ENCODE measurements at places on chromosomes 1 and 21.

GRCh38 chr1:166920561-166921475, 44.8 kb upstream of the TADA1 start:
- peak; percentile 5 for DNase-seq

DNA sequence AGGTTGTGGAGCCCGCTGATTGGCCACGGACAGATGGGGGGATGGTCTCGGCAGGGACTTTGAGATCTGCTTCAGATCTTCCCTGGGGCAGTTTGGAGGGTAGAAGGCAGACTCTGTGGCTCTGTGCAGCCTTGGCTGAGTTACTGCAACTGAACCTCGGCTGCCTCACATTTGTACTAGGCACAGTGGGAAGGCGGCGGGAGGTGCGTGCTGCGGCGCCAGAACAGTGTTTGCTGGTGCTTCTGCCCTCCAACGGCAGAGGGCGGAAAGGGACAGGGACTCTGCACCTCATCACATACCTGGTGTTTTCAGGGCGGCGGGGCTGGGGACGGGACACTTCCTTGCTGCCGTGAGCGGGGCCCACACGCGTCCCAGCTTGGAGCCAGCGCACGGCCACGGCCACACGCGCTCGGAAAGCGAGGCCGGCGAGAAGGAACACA, 26.2 kb downstream of the SLC66A1 start:
- no peak for DNase-seq

GRCh38 chr1:6093611-6094010, 47.9 kb downstream of the KCNAB2 start:
- DNase-seq: no peak

DNA sequence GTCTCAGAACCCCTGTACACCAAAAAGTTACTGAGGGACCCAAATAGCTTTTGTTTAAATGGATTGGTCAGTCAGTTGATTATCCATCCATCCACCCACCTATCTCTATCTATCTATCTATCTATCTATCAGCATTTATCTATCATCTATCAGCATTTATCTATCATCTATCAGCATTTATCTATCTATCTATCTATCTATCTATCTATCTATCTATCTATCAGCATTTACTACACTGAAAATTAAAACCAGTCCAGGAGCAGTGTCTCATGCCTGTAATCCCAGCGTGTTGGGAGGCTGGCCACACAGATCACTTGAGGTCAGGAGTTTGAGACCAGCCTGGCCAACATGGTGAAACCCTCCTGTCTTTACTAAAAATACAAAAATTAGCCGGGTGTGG, 47.1 kb downstream of the CLSTN1 start:
- no peak for DNase-seq

GRCh38 chr1:179031855-179032513, 6.3 kb downstream of the FAM20B start:
- no peak for DNase-seq

DNA sequence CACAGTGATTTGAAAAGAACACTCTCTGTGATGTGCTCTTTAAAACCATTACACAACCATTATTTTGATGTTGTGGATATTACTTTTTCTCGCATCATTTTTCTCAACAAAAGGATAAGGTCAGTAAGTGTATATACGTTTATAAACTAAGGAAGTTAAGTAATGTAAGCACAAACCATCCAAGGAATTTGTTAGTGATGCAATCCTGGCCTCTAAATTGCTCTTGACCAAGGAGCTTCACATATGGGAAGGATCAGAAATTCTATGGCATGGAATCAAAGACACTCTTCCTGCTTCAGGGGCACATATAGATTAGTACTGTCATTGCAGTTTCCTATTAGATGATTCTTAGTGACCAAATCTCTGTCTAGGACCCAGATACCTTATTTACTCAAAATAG, 3.6 kb upstream of the PPP2R5A start:
- DNase-seq: no peak

DNA sequence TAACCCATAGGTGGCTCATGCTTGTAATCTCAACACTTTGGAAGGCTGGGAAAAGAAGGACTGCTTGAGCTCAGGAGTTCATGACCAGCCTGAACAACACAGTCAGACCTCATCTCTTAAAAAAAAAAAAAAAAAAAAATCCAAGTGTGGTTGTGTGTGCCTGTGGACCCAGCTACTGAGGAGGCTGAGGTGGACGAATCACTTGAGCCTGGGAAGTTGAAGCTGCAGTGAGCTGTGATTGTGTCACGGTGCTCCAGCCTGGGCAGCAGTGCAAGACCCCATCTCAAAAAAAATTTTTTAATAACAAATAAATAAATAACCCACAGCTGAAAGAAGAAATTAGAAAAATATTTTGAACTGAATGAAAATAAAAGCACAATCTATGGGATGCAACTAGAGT, 13.8 kb downstream of the INTS7 start:
- no peak for DNase-seq

- no peak for DNase-seq
These were observed 128.5 kb upstream of the HNRNPU start for GRCh38 chr1:244992833-244993232.

DNA sequence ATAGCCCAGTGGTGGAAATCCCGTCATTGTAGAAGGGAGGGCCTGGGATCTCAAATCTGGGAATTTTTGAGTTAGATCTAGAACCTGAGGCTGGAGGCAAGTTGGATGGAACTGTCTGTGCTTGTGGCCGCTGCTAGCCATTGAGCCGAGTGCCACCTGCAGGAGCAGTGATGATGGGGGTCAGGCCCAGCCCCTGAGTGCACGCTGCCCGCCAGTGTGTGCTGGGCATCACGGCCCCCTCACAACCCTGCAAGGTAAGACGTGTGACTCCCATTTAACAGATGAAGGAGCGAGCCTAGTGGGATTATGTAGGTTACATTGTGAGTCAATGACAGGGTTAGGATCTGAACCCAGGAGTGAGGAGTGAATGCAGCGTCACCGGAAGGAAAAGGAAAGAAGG, 407.2 kb downstream of the CAMTA1 start:
- no peak for DNase-seq

GRCh38 chr1:90959352-90960206, 62.3 kb downstream of the ZNF644 start:
- DNase-seq: no peak

GRCh38 chr1:200039849-200040474, 12.5 kb downstream of the NR5A2 start:
- DNase-seq: no peak

DNA sequence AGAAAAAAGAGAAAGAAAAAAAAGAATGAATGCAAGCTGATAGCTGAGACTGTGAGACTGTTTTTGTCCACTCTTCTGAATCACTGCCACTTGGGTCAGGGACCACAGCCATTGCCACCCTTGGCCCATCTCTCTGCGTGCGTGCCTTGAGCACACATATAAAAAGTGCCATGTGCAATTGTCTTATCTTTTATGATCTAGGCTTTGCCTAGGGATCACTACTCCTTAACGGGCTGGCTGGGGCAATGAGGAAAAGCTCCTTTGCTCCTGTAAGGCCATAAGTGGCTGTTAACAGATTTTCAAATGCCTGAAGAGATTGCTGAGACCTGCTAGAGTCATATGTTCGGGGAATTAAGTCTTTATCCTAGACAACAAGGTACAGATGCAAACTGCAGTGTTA, 8.2 kb downstream of the SPATA46 start:
- DNase-seq: no peak

DNA sequence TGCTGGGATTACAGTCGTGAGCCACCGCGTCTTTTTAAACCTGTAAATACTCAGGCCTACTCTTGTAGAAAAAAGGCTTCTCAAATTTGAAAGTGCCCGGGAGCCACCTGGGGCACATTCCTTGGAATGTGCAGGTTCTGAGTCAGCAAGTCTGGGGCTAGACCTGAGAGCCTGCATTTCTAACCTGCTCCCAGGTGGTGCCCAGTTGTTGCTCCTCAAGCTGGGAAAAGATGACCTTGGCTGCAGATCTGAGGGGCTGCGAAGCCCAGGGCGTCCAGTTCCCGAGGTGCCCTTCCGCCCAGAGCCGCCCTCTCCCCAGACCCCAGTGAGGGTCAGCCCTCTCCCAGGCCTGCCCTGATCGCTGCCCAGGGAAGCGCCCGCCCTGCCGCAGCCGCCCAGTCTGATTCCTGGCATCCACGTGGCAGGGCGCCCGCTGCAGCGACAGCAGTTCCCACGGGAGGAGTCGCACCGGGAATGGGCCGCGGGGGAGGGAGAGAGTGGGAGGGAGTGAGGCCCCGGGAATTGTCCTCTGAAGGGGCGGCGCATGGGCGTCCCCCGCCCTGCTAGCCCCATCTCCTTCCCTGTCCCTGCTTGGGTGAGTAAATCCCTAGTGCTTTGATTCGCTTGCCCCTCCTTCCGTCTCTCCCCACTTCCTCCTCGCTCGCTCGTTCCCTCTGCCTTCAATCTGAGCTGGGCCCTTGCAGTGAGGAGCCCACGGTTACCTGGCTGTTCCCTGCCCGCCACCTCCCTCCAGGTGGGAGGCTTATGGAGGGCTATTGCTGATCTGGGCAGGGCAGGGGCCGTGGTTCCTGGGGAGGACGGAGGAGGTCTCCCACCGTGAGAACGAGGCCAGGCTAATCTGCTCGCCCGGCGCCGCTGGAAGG, 18.8 kb upstream of the TENT5B start:
- DNase-seq: no peak

DNA sequence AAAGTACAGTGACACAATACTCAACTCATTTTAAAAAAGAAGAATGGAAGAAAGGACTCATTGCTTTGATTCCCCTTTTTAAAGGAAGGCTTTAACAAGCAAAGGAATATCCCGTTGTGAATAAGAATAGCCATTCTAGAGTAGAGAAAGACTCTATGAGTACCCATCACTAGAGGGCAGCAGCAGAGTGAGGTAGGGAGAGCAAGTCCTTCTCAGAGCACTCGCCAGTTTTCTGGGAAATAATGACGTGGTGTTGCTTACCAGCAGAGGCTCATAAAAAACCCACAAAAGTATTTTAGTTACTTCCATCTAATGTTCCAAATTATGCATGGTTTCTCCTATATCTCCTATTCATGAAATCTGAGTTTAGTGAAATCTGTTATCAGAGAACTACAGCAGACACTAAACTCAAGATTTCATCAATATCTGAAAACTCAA, 74.6 kb downstream of the USP24 start:
- peak; percentile 35 for DNase-seq

DNA sequence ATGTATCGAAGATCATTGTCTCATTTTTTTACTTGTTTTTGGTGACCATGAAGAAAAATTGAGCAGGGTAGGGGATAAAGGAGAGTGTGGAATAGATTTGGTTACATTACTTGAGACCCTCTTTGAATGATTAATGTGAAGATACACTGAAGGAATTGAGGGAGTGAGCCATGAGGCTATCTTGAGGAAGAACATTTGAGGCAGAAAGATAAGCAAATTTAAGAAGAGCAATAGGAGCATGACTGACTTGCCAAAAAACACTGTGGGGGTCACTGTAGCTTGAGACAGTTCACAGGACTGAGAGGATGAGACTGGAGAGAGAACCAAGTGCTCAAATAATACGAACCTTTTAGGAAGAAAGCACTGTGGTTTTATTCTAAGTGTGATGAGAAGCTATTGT, 43.1 kb upstream of the PTPRC start:
- no peak for DNase-seq
